Mesangial cell (primary cell): ENCODE measurements at places on chromosomes 4 and X. TPM values are rescaled to one million over a fixed set of nuclear protein-coding genes. Genes with fewer than 3 reads are reported as not detected.

The VGLL1 gene
- total RNA-seq, result not detected in 2 replicates

The CXCL3 gene
- total RNA-seq, result 1.6 and 4.1 TPM in 2 replicates

The FOXR2 gene
- total RNA-seq, result not detected in 2 replicates

The MTM1 gene
- 2.6 and 3.0 TPM in 2 replicates for total RNA-seq

The PAGE3 gene
- total RNA-seq, result not detected in 2 replicates

The ASB12 gene
- total RNA-seq, result under 0.01 TPM in 1 of 2 replicates, not detected in the other

The SMIM31 gene
- not detected in 2 replicates for total RNA-seq

The DUSP9 gene
- 0.13 and 1.3 TPM in 2 replicates for total RNA-seq

The CSAG3 gene
- total RNA-seq, result not detected in 2 replicates

The TCEAL8 gene
- 40.7 and 45.3 TPM in 2 replicates for total RNA-seq

The PABPC5 gene
- 0.16 and 0.76 TPM in 2 replicates for total RNA-seq

The GPR173 gene
- total RNA-seq, result 3.9 and 11.3 TPM in 2 replicates

The MAP9 gene
- total RNA-seq, result 3.9 and 7.7 TPM in 2 replicates

The TGIF2LX gene
- total RNA-seq, result not detected in 2 replicates
